ENCODE measurements at places on chromosomes 5 and 9.

DNA sequence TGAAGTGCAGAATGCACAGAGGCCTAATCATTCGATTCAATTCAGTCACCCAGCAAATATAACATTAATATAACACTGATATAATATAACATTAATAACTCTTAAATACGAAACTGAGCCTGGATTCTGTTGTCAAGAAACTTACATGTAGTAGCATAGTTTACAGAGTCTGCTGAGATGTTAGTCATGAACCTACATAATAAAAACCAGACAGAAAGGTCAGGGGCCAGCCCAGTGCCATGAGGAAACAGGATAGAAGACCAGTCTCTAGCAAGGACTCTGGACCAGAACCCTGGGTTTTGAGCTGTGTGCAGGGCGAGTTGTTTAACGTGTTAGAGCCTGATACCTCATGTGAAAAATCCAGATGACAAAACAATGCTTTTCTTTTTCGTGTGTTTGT is 234.7 kb downstream of the NR2F1-AS1 start:
- DNase-seq, result no peak

- DNase-seq, result no peak
Measured at GRCh38 chr5:90334741-90335140, 74.8 kb downstream of the CETN3 start.

DNA sequence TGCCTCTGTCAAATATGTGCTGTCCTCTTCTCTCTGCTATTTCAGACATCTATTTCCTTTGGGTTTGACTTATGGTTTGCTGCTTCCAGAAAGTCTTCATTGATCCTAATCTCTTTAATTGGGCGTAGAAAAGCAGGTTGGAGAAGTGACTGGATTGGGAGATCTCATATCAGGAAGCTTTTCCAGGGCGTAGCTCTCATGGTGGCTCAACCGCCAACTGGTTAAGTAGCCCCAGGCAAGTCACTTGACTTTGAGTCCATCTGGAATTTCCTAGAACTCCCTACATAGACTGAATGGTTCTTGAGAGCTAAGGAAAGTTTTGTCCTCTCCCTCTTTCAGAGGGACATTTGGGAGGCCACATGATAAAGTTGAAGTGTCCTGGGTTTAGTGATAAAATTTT is 192.3 kb upstream of the GLRA1 start:
- DNase-seq, result no peak

- no peak for DNase-seq
Measured at GRCh38 chr9:134440636-134441226, 114.5 kb downstream of the RXRA start.

- no peak for DNase-seq
Measured at GRCh38 chr5:113202746-113203716, 226.4 kb downstream of the DCP2 start.

- DNase-seq, result no peak
Measured at GRCh38 chr9:77589046-77589795, 58.9 kb downstream of the GNA14 start.

DNA sequence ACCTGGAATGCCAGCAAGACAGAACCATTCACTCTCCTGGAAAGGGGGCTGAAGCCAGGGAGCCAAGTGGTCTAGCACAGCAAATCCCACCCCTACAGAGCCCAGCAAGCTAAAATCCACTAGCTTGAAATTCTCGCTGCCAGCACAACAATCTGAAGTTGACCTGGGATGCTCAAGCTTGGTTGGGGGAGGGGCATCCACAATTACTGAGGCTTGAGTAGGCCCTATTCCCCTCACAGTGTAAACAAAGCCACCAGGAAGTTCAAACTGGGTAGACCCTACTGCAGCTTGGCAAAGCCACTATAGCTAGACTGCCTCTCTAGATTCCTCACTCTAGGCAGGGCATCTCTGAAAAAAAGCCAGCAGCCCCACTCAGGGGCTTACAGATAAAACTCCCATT is 17.3 kb downstream of the RIGI start:
- no peak for DNase-seq
